Amniotic epithelial cell (primary cell): ENCODE measurements at places on chromosomes 4 and X.

GRCh38 chr4:186351668-186352194 lies 85.7 kb downstream of the F11 start:
- no peak for DNase-seq

- DNase-seq, result no peak
These were observed 25.7 kb downstream of the USP53 start for GRCh38 chr4:119238068-119238722.

- DNase-seq, result no peak
These were observed 41.5 kb downstream of the SEL1L3 start for GRCh38 chr4:25821267-25821666.

DNA sequence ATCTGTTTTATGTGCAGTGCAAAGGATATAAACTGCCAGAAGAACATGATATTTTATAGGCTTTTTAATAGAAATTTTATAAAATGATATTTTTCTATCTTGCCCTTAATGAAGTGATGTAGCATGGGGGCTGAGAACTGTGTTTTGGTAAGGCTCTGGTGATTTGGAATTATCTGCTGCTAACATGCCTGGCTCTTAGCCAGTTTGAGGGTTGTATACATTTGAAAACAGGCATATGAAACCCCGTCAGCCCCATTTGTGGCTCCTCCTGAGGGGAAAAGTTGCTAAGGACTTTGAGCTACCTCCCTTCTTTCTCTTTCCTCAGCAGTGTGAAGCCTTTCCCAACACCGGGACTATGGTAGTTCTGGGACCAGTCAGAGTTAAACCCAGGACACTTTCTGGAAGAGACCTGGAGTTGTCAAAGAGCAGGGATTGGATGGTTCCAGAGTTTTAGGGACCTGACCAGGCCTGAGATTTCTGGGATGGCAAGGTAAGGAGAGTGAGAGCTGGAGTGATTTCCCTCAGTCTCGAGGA lies 4.7 kb downstream of the SFRP2 start:
- no peak for DNase-seq

DNA sequence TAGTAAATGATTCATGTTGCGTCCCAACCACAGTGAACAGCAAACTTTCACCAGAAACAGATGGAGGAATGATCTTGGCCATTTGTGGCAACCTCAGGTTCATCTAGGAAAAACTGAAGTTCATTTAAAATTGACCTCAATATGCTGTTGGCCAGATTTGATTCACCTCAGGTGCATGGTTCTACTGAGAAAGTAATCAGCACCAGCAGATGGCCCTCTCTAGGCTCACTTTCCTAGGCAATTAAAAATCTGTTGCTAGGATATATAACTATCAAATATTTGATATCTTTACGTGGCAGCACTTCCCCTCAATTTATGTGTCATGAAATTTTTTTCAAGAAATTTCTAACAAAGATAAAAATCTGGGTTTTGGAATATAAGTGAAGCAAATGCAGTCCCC lies 344.7 kb downstream of the GALNTL6 start:
- no peak for DNase-seq

DNA sequence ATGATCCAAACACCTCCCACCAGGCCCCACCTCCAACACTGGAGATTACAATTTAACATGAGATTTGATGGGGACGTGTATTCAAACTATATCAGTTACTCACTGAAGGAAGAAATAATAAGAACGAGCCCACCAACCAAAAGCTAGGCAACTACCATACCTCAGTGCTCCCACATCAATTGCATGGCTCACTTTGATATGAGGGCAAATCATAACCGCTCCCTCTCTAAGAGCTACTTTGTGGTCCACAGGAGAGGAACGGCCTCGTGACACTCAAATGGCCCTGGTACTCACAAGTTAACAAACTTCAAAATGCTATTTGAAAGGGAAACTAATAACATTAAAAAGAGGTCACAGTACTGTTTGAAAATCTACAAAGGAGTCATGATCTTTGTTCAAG lies 170.7 kb upstream of the SLC7A11 start:
- DNase-seq, result no peak

GRCh38 chrX:44349561-44349960 lies 6.1 kb upstream of the EFHC2 start:
- DNase-seq, result peak; percentile 40

- DNase-seq, result no peak
These were observed 99.6 kb upstream of the SHOX start for GRCh38 chrX:530726-531610.

GRCh38 chr4:14856062-14856933 lies 146.0 kb upstream of the CPEB2 start:
- DNase-seq, result peak; percentile 97

GRCh38 chr4:114626196-114626595 lies 27.6 kb downstream of the UGT8 start:
- no peak for DNase-seq

- DNase-seq, result no peak
These were observed 61.5 kb downstream of the SNX25 start for GRCh38 chr4:185270885-185271284.

DNA sequence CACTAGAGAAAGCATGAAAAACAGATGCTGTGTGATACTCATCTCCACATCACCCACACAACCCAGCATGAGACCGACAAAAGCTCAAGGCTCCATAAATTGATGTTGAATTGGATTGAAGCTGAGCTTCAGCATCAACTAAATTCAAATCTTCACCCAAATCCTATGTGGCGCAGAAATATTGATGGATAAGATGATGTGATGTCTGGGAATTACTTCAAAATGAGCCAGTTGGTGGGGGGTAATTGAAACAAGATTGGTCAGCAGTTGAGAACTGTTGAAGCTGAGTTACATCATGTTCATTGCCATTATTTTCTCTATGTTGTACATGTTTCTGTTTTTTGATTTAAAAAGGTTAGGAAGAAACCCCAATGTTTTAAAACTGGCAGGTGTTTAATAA lies 166.5 kb upstream of the STS start:
- DNase-seq, result no peak

- no peak for DNase-seq
These were observed 500.4 kb upstream of the HS3ST1 start for GRCh38 chr4:11929080-11929479.

DNA sequence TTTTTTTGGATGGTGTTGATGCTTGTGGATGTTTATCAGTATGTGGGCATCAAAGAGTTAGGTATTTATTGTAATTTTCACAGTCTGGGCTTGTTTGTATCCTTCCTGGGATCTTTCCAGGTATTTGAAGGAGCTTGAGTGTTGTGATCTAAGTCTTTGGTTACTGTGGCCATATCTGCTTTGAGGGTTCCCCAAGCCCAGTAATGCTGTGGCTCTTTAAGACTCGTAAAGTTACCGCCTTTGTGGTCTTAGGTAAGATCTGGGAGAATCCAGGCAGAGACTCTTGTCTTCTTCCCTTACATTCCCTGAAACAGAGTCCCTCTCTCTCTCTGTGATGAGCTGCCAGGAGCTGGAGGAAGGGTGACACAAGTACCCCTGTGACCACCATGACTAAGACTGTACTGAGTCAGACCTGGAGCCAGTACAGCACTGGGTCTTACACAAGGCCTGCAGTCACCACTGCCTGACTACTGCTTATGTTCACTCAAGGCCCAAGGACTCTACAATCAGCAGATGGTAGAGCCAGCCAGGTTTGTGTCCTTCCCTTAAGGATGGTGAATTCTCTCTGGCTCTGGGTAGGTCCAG lies 62.2 kb downstream of the FMR1NB start:
- peak; percentile 8 for DNase-seq

- DNase-seq, result no peak
These were observed 60.4 kb upstream of the BCOR start for GRCh38 chrX:40158036-40158706.

DNA sequence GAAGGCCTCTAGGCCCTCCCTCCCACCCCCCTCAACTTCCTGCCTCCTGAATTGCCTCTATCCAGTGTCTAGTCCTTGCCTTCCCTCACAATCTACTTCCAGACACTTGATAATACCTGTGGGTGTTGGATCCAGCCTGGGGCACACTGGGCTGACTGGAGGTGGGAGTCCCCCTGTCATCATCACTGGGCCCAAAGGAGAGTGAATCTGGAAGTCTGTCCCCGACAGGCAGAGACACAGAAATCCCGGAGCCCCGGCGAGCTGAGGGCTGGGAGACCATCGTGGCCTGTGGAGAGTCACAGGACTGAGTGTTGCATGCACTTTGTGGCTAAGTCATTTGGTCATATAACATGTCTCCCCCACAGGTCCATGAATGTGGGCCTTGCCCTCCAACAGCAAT lies 8.4 kb upstream of the SYP start:
- no peak for DNase-seq

- no peak for DNase-seq
These were observed 34.1 kb upstream of the AFF2 start for GRCh38 chrX:148466292-148466691.

DNA sequence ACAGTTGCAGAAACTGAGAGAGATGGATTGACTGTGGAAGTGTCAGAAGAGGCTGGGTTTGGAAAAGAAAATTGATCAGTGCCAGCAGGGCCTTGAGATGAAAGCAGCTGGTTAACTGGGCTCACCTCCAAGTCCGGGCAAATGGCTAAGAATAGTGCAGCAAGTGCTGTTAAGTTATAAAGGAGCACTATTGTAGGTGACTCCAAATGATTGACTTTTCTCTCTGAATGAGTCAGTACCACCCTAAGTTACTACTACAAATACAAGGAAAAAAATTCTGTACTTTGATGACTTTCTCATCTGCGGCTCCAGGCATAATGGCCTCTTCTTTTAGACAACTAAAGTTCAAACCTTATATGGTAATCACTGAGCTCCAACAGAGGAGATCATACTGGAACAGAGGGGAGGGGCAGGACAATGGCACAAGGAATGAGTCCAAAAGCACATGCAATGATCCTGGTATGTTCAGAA lies 733.4 kb upstream of the INTU start:
- DNase-seq, result peak; percentile 31

- no peak for DNase-seq
These were observed 608.4 kb downstream of the ANKRD50 start for GRCh38 chr4:124104101-124104500.

DNA sequence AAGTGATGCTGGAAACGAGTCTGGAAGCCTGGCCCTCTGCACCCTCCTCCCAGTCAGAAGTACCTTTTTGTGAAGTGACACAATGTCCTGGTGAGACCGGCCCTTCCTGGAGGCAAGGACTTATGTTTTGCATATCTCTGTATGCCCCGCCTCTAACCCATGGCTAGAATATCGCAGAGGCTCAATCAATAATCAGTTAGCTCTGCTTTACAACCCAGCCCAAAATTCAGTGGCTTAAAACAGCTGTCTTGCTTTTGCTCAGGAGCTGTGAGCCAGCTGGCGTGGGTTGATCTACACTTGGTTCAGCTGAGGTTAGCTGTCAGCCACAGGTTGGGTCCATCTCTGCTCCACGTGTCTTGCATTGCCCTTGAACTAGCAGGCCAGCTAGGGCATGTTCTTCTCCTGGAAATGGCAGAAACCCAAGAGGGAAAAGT lies 98.8 kb upstream of the METTL14 start:
- no peak for DNase-seq

- no peak for DNase-seq
These were observed 9.1 kb downstream of the OCRL start for GRCh38 chrX:129549124-129549523.

DNA sequence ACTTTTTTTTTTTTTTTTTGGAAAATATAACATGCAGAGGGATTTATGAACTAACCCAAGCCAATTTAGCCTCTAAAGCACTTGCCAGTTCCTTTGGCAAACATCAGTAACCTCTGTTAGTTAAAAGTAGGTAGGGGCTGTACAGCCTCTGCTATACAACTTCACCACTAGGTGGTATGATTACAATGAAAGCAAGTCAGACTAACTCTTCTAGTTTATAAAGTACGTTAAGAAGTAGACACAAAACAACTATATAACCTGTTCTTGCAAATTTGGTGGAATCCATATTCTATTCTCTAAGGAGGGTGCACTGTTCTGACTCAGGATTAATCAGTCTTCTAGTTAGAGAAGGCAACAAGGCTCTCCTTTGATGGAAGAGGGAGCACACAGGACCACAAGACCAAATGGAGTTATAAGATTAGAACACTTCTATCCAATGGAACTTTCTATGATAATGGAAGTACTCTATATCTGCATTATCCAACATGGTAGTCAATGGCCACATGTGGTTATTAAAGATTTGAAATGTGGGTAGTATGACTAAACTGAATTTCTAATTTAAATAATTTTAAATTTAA lies 12.8 kb downstream of the AIMP1 start:
- DNase-seq, result peak; percentile 53

DNA sequence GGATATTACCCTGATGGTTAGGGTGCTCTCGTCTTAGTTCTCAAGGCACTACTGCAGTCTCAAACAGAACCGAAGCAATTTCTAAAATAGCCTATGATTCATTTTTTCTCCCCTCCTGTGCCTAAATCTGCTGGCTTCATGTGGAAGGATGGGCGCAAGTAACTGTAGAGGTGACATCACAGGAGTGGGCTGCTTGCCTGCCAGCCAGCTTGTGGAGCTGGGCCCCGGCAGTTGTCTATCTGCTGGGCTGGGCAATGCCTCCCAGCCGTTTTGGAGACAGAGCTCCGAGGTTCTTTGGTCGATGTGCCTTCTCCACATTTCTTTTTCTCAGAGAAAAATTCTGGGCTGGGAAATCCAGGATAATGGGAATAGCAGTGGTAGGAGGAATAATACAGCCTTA lies 34.3 kb upstream of the CITED1 start:
- DNase-seq, result no peak

GRCh38 chrX:37607243-37607642 lies 35.8 kb downstream of the LANCL3 start:
- no peak for DNase-seq

DNA sequence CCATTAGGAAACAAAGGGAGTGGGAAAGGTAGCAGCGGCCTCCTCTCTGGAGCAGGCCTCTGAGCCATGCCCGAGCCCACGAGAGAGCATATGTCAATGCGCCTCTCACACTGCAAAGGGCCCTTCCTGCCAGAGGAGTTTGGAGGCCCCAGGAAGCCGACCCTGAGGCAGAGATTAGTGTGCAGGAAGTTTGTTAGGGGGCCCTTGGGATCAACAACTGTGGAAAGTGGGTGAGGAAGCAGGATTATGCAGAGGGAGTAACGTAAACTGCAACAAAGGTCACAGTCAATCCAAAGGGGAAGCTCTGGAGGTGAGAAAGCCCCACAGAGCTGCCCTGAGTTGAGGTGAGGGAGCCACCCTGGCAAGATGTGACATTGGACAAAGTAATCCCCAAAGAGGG lies 17.4 kb downstream of the RTL5 start:
- DNase-seq, result no peak

DNA sequence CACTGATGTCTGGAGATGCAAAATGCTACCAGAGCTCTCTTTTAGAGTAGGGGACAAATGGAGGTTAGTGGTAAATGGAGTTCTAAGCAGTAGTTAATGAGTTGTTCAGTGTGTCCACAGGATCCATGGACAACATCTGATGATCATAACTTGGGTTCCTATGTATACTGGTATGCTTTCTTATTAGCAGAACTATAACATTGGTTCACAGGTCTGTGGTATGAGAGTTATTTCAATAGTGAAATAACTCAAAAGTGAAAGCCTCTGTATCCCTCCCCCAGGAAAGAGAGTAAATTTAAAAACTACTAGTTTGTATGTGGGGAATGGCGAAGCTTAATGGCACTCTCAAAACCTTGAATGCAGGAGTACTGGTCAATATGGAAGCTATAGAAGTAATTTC lies 363.5 kb upstream of the EMCN start:
- DNase-seq, result no peak
